Kidney epithelial cell (primary cell): ENCODE measurements at places on chromosomes 13 and 19.

GRCh38 chr13:98133946-98134345, 8.9 kb upstream of the FARP1 start:
- DNase-seq, result no peak

GRCh38 chr19:12567951-12568350, 16.7 kb upstream of the ZNF564 start:
- no peak for DNase-seq

- no peak for DNase-seq
Observed at GRCh38 chr13:28864544-28864943, 44.4 kb downstream of the MTUS2 start.

DNA sequence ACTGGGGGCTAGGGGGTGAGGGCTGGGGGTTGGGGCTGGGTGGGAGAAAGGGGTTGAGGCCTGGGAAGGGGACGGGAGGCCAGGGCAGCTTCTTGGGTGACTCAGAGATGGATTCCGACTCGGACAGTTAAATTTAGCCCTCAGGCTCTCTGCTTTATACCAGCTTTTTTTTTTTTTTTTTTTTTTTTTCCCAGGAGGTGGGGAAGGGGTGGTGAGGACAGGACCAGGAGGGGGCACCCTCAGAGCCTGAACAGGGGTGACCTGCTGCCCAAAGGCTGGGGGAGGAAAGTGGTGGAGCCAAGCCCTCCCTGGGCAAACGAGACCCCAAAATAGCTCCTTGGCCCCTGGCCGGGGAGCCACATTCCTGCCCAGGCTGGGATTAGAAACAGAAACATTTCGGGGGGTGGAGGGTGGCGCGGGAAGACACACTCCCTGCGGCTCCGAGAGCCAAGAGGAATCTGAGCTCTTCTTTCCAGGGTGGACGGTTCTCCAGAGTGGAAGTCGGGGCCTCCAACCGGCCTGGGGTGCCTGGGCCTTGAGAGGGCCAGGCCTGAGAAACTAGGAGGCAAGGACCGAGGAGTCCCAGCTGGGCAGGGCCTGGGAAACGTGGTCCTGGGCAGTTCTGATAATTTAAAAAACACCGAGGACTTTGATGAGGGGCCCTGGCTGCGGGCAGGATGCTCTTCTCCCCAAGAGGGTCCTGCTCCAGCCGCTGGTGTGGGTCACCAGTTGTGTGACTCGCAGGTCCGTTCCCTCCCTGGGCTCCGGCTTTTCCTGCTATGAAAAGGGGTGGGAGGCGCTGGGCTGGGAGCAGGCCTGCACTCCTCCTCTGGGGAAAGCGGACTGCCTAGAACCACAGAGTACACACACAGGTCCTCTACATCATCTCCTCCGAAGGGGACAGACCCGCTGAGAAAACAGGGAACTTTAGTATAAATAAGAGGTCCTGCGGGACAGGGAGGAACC, 813 bp upstream of the DMPK start:
- DNase-seq, result no peak

DNA sequence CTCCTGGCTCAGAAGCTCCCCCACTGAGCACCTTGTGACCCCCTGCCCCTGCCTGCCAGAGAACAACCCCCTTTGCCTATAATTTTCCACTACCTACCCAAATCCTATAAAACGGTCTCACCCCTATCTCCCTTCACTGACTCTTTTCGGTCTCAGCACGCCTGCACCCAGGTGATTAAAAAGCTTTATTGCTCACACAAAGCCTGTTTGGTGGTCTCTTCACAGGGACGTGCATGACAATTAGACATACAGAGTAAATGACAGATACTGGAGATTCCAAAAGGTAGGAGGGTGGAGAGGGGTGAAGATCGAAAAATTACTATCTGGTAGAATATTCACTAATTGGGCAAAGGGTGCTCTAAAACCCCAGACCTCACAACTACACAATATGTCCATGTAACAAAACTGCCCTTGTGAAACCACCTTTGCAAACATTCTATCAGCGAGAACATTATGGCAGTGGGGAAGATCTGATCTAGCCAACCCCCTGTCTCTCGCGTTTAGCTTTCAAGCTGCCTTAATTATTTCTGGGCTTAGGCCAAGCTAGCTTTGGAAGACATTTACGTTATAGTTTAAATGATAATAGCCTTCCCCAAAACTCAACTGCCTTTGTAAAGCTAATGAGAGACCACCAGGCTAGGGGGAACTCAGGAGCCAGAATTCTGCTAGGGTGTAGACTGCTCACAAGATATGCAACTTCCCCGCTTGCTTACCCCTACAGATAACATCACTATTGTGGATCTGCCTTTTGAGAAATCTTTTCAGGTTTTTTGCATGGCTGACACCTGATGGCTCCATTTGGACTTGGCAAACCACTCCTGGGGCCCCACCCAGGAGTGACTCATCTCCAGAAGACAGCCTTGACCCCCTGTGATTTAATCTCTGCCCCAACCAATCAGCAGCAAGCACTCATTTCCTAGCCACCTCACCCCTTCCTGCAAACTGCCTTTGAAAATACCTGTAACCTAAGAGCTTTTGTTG, 1534.0 kb upstream of the SPRY2 start:
- no peak for DNase-seq

DNA sequence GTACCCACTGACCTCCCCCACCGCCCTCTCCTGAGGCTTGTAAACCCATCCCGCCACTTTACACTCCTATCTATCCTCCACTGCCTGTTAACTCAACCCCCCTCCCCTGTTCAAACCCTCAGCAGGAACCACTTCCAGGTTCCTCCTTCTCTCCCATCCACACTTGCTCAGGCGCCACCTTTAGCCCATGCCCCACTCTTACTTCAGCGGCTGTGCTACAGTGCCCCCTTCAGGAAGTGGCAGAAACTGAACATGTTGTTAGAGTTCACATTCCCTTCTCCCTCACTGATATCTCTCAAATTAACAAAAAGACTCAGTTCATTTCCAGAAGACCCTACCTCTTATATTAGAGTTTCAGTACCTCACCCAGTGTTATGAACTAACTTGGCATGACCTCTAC, 49.4 kb downstream of the ZNF91 start:
- no peak for DNase-seq

- no peak for DNase-seq
Observed at GRCh38 chr13:20487927-20488326, 37.7 kb downstream of the CRYL1 start.

DNA sequence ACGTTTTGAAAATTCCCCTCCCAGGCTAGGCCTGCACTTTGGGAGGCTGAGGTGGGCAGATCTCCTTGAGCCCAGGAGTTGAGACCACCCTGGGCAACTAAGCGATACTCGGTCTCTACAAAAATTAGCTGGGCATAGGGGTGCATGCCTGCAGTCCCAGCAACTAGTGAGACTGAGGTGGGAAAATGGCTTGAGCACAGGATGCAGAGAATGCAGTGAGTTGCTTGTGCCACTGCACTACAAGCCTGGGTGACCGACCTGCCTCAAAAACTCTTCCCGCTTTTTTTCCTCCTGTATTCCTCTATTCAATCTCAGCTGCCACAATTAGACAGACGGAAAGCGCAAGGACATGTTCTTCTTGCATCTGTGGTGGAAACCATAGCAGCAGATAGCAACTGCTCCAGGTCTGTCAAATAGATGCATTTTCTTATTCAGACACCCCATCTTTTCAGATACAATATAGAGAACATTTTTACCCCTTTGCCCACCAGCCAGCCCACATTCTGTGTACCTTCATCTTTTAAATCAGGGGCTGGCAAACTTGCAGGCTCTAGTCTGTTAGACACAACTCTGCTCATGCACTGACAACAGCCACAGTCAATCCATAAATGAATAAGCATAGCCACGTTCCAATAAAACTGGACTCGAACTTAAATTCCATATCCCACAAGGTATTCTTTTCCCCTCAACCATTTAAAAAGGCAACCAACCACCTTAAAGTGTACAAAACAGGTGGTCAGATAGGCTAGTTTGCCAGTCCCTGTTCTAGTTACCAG, 4.8 kb downstream of the TPT1 start:
- no peak for DNase-seq

- DNase-seq, result no peak
Observed at GRCh38 chr13:49476529-49476928, 19.2 kb upstream of the PHF11 start.

DNA sequence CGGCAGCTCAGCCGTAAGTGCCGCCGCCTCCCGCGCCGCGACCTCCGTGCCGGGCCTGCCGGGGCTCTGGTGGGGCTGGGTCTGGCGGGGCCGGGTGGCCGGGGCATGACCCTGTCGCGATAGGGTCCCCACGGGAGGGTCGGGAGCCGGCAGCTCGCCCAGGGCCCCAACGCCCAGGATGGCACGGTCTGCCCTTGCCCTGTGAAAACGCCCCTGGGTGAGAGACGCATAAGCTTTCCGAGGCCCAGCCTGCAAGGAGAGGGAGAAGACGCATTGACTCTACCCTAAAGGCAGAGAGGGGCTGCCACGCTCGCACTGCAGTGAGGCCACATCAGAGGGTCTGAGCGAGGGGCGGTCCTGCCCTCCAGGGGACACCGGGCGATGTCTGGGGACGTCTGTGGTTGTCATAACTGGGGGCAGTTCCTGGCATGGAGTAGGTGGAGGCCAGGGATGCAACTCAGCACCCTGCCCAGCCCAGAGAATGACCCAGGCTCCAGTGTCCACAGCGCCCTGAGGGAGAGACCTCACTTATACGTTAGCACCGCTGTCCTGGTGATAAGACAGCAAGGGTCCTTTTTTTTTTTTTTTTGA, 539 bp downstream of the ZNF554 start:
- DNase-seq, result no peak

- DNase-seq, result no peak
Observed at GRCh38 chr13:86098511-86098910, 299.3 kb upstream of the SLITRK6 start.

- no peak for DNase-seq
Observed at GRCh38 chr13:103694471-103694870, 628.3 kb upstream of the SLC10A2 start.

DNA sequence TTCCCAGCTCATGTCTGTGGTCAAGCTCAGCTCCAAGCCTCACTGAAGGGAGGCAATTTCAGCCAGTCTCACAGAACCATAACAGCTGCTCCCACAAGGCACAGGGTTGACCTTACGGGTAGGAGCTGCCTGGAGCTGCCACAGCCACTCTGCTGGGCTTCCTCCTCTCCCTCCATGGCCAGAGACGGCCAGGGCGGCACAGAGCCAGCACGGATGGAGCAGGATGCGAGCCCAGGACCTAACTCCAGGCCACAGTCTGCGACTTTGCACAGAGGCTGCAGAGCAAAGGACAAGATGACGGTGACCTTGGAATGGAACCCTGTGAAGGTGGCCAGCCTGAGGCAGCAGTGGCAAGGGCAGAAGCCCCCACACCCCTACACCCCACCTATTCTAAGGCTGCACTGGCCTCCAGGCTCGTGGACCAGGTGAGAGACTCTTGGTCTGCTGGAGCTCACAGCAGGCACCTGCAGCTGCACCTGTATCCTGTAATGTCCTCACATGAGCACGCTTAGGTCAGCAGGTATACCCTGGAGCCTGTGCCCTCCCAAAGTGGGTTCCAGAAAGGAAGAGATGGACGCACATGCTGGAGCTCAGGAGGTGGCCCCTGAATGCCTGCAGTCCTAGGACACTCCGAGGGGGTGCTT, 29.6 kb downstream of the ADPRHL1 start:
- no peak for DNase-seq

DNA sequence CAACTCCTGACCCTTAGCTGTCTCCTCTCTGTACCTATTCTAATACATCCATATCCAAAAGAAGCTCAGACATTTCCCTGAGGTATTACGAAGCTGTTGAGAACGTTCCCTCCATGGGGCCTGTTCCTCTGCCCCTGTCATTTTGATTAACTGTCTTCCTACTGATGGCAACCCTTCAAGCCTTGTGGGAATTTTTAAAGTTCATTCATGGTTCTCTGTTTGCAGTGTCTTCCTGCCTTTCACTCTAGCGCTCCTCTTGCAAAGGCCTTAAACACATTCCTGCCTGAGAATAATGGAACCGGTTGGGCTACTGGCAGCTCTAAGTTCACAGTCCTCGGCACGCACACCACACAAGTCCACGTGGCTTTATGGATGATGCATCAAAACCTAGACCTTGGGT, 66.1 kb downstream of the LHFPL6 start:
- no peak for DNase-seq

- peak; percentile 77 for DNase-seq
Observed at GRCh38 chr19:38213911-38214625, 10.0 kb downstream of the DPF1 start.

GRCh38 chr13:39100996-39101738, 62.9 kb downstream of the NHLRC3 start:
- DNase-seq, result no peak

GRCh38 chr13:63696055-63696454, 2280.4 kb upstream of the PCDH20 start:
- no peak for DNase-seq

DNA sequence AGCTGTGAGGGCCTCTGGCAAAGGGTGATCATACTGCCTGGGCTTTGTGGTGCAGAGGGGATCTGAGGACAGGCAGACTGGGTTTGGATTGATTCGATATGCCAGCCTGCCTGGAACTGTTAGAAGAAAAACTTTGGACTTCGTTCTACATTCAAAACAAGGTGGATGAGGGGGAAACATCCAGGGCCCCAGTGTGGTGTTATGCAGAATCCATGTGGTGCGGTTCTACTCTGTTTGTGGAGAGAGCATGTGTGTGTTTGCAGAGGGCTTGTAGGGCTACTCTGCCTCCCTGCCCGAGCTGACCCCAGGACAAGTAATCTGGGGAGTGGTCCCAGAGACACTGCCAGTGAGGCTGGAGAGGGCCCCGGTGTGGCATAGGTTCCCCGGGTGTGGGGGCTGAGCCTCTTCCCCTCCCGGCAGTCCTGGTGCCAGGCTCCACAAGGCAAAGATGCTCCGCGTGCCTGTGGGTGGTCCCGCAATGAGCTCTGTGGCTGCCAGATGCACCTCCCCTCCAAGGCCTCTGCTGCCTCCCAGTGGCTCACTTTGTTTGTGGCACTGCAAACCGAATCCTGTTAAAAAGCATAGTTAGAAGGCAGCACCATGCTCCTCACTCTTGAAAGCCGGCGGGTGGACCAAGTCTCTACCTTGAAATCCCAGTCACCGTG, 22.3 kb upstream of the TFDP1 start:
- no peak for DNase-seq

- DNase-seq, result no peak
Observed at GRCh38 chr19:47096100-47096704, 17.4 kb downstream of the ZC3H4 start.

DNA sequence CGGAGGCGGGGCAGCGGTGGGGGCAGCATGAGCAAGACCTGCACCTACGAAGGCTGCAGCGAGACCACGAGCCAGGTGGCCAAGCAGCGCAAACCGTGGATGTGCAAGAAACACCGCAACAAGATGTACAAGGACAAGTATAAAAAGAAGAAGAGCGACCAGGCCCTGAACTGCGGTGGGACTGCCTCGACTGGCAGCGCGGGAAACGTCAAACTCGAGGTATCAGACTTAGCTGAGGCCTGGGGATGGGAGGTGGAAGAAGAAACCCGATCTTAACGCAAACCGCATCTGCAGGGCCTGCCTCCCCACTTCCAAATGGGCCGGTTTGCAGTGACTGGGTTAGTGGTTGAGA, 693 bp downstream of the RFXAP start:
- no peak for DNase-seq
